GM12891 (cell line): ENCODE measurements at places on chromosomes 2 and 18.

- DNase-seq: no peak
Measured at GRCh38 chr2:141201016-141201565, 929.7 kb downstream of the LRP1B start.

DNA sequence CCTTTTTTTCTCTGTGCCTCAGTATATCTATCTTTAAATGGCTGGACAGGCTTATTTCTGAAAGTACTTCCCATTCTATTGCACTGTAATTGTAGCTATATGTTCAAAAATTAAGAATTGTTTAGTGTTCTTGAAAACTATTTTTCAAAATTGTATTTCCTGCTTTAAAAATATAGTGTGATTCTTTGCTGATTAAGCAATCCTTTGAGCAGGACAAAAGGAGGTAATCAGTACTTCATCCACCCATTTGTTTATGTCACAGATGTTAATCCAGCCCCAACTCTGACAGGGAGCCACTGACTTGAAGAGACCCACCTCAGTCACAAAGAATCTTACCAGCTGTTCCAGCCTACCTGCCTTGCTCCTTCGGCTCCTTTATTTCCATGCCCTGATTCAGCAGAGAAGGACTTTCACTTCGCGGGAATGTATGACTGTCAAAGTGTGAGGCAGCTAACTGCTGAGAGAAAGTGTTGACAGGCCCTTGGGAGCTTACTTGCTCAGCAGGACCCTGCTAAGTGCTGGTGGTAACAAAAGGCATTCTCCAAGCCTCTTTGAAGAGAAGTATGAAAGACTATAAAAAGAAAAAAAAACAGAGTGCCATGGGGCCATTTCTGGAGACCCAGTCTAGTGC lies 393.3 kb upstream of the CYRIA start:
- no peak for DNase-seq

DNA sequence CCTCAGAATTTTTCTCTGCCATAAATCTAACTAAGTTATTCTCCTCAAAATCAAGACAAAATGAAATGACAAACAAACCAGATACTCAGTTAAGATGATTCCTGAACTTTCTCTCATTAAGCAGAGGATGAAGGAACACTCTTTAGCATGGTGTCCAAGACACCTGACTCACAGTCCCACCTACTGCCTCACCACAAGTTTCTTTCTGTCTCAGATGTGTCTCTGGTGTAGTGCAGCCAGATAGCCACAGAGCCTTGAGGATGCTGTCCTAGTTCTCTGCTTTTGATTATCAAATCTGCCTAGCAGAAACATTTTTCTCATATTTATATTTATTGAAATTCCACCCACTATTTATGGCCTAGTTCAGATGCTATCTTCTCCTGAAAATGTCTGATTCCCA lies 103.6 kb upstream of the TMEM200C start:
- DNase-seq: no peak

- no peak for DNase-seq
Measured at GRCh38 chr2:135843671-135844070, 6.7 kb upstream of the LCT start.

DNA sequence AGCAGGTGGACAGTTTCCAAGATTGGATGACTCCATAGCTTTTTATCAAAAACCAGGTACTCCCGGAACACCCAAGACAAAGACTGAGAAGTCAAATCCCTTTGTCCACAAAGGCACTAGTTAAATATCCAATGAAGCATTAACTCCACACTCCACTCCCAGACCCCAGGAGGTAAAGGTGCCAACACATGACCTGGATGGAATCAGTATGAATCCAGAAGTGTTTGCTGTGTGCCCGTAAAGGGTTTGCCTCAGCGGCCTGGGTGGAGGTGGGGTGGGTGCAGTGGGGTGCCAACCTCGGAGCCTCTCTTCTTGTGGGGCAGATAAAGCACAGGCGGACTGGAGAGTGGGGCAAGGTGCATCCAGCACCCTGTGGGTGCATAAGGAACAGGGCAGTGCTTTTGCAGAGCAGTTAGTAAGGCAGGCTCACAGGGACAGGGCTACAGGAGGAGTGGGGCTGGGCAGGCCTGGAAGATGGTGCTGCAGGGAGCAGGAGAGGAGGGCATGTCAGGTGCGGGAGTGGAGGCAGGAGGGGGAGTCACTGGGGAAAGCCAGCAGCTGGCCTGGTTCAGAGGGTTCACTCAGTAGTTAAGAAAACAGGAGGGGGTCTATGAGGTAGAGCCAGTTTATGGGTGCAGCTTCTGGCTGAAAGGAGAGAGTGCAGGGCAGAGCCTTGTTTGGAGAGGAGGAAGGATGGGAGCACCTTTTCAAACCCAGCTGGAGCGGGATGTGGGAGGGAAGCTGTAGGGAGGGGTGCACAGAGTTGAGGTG lies 208.4 kb upstream of the SMAD2 start:
- no peak for DNase-seq

DNA sequence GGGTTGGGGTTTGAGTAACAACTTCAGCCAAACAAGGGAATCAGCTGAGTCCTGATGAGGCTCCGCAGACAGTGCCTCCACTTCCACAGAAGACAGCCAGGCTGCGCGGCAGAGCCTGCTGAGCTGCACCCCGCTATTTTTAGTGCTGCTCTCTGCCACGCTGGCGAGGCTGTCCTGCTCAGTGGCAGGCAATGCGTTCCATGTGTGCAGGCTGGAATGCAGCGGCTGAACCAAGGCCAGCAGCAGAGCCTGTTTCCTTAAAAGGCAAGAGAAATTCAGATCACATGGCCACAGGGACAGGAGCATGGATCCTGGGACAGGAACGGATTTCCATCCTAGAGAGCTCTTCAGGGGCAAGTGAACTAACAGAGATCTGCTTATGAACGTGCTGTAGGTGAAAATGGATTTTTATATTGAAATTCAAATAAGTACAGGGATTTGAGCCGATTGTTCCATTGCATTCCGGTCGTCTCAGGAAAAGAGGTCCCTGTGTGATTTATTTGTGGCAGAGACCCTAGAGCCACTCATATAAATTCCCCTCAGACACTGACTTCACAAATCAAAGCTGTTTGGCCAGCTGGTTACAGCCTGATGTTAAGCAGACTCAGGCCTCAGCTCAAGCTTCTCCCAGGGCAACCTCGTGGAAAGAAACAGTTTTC lies 98.7 kb downstream of the COL6A3 start:
- DNase-seq: no peak

- no peak for DNase-seq
Measured at GRCh38 chr2:145016711-145017110, 496.8 kb upstream of the ZEB2 start.

GRCh38 chr2:209687323-209687969 lies 84.2 kb upstream of the UNC80 start:
- no peak for DNase-seq

DNA sequence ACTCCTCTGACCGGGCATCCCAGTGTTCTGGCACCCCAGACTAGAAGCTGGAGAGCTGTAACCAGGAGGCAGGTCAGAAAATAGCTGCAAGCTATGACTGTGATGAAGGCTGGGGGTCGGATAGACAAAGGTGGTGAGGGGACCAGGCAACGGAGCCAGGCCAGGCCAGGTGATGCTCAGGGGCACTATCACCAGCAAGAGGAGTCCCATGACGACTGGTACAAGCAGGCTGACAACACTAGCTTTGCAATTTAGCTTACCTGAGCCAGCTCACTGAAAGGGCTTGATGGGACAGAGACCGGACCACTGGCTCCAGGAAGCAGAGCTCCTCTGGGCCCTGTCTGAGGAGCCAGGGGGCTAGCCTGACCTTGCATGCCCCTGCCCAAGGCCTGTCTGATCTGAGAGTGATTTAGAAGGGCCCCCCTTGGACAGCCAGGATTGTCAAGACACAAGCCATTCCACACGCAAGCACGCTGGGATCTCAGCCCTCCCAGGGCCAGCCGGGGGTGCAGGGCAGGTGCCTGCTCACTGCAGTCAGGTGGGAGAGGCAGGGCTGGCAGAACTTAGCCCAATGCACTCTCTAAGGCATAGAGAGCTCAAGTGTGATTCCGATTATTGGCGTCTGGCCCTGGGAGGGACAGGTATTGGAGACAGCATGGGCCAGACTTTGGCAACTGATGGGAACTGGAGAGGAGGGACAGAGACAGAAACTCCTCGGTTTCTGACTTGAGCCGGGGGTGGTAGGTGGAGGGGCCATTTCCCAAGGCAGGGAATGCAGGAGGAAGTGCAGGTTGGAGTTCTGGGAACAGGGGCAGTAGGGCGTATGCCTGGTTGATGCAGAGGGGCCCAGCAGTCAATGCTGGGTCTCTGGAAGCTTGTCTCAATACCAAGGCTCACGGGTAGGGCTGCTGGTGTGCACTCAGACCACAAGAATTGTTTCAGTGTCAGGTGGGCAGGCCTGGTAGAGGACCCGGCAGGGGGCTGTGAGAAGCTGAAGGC lies 47.7 kb downstream of the MYO7B start:
- no peak for DNase-seq

- DNase-seq: peak; percentile 40
Measured at GRCh38 chr2:121974897-121975661, 219.6 kb downstream of the TSN start.

- no peak for DNase-seq
Measured at GRCh38 chr18:76335859-76336640, 159.0 kb downstream of the ZNF516 start.

DNA sequence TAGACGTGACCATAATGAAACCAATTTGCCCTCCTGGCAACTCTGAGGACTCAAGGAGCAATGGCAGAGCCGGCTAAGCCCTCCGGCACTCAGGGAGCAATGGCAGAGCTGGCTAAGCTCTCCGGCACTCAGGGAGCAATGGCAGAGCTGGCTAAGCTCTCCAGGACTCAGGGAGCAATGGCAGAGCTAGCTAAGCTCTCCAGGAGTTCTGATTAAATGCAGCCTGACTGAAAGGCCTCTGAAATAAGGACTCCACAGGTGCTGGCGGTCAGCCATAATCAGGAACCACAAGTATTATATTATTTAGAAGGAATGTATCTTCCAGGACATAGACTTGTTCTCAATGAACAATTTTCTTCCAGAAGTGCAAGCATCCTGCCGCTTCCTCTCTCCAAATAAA lies 65.2 kb downstream of the C2orf76 start:
- no peak for DNase-seq

DNA sequence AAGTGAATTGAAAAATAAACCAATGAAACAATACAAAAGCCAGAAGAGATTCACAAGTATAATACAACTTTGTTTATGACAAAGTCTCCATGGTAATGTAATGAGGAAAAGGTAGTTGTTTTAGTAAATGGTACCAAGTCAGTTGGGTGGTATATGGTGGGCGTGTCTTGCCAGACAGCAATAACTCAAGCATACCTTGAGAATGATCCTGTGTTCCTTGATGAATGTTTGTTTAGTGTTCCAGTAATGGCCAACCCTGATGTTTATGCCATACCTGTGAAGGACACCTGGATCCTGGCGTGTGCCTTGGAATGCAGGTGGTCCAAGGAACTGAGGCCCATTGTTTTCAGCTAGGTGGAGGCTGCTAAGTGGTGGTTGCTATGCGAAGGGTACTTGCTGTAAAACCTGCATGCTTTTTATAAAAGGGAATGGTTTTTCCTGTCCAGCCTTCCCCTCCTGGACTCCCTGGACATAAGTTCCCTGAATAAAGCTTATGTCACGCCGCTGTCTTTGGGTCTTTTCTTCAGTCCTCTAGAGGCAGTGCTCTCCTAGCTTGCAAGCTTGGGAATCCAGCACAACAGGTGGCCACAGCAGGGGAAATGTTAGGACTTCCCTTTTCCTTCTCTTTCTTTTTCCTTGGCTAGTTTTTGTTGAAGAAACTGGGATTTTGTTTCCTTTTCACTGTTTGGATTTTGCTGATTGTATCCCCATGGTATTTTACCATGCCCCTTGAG lies 54.7 kb downstream of the MTA3 start:
- no peak for DNase-seq

- DNase-seq: no peak
Measured at GRCh38 chr2:26735097-26735496, 29.0 kb upstream of the SLC35F6 start.

- no peak for DNase-seq
Measured at GRCh38 chr2:84121-84520, 37.8 kb upstream of the FAM110C start.

DNA sequence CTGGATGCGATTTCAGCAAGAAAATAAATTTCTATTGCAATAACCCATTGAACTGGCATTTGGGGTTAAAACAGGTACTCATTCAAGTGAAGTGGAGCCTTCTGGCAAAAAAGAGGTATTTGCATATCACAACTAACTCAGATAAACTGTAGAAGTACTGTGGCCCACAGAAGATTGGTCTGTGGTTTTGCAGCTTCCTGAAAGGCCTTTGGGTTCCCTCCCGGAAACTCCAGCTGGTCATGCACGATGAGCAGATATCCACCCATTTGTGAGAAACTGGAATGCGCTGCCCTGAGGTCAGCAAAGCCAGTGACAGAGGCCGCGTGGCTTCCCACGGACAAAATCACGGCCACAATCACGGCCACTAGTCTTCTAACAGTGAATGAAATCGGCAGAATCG lies 106.3 kb downstream of the EPHA4 start:
- no peak for DNase-seq

DNA sequence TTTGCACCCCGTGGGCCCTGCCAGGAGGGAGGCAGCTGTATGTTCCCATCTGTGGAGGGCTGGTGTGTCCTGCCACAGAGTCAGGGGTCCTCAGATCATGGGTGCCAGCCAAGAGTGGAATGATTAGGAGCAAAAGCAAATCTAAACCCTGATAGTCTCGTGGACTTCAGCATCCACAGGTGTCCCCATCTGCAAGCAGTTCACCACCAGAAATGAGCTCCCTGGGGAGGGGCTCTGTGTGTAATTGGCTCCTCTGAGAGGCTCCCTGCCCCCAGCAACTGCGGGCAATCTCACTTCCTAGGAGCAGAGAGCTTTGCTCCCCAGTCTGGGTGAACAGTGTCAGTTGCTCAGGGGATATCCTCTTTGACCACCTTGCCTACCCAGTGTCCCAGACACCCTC lies 78.1 kb downstream of the HNRNPLL start:
- DNase-seq: no peak

- DNase-seq: no peak
Measured at GRCh38 chr18:51668607-51669006, 471.1 kb upstream of the MEX3C start.

GRCh38 chr2:126749537-126749936 lies 93.6 kb downstream of the GYPC start:
- no peak for DNase-seq

- no peak for DNase-seq
Measured at GRCh38 chr2:160703648-160704585, 210.3 kb upstream of the RBMS1 start.

DNA sequence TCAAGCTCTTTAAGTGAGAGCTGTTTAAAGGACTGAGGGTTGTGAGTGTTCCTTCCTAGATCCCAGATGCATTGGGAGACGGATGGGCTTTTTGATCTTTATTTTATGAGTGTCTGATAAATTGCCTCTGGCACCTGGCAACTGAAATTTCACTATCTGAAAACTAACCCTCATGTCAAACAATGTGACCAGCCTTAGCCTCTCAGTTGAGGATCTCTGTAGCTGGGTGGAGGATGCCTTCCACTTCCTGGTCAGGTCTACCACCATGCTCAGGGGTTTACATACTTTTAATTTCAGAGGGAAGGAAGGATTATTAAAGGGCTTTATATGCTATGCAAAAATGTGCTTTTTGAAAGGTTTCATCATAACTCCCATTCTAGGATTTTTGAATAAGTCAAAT lies 70.5 kb upstream of the NT5C1B start:
- no peak for DNase-seq
